Cardiac muscle cell (in vitro differentiated cells and primary cell): ENCODE measurements at places on chromosomes 3 and 15. TPM values are rescaled to one million over a fixed set of nuclear protein-coding genes. Genes with fewer than 3 reads are reported as not detected.

DNA sequence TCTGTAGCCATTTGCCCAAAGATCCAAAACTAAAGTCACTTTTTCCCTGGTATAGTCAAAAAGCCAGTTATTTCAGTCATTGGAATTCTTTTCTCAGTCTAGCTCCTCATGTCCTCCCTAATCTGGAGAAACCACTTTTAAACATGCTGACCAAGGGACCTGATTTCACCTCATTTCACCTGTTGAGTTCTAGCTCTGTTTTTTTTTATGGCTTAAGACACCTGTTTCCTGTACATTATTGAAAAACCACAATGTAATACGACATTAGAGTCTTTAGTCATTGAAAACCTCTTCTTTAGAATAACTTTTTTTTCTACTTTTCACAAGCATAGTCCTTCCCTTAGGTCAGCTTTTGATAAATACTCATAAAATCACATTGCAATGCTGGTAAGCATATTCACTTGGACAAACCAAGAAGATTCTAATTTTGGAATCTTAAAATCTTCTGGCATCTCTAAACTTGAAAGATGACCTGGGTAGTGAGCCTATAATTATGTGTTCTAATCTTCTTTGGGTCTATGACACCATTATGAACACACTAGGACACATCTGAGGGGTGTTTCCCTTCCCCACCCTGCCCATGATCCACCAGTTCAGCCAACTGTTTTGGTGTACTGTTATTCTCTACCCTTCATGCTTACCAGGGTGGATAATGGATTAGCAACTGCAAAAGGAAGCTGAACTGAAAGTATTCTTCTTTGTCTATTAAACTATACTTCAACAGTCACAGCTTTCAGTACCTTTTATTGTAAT lies 103.5 kb upstream of the FXR1 start:
- no peak for DNase-seq

GRCh38 chr15:81966631-81967030 lies 79.2 kb downstream of the MEX3B start:
- DNase-seq: no peak

DNA sequence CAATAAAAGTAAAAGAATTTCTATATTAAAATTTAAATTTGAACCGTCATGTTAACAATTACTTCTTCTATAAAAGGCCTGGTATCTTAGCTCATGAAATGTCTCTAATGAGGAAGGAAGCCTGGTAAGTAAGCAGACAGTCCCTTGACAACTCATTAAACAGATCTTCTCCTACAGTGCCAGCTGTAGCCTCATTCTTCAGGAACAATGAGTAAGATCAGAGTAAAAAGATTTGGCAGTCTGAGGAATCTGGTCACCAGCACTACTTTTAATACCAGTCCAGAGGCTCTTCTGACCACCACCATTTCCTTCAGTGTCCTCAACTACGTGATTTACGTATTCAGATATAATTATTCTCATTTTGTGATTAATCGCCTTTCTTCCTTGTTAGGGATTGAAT lies 955.0 kb upstream of the ALCAM start:
- DNase-seq: no peak

DNA sequence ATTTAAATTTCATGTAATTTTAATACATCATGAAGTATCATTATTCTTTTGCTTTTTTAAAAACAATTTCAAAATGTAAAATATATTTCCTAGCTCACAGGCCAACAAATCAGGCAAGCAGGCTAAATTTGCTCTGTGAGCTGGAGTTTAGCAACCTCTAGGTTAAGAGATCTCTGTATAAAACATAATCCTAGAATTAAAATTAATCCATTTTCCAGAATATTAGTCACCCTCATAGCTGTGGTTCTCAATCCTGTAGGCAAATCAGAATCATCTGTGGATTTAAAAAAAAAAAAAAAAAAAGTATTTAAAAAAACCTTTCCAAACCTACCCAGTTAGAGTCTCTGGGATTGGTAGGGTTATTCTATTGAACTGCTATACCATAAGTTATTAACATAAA lies 209.7 kb downstream of the MINAR1 start:
- no peak for DNase-seq

- peak; percentile 9 for DNase-seq
Measured at GRCh38 chr3:186869253-186870100, 27.0 kb downstream of the ADIPOQ start.

GRCh38 chr15:101455291-101456025 lies 34.0 kb downstream of the PCSK6 start:
- no peak for DNase-seq

DNA sequence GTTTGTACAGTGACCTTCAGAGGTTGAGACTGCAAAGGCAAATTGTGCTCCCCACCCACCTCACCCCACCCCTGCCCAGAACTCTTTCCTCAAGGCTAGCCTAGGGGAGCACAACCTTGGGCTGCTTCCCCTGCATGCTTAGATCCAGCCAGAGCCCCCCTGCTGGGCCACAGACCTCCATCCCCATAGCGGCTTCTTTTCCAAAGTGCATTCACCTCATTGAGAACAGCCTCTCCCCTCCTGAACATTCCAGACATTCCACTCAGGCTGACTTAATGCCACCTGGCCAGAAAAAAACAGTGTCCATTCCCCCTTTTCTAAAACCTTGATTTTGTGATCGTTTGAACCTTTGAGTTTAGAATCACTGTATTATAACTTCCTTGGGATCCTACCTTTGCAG lies 124.4 kb upstream of the TOPAZ1 start:
- DNase-seq: no peak

DNA sequence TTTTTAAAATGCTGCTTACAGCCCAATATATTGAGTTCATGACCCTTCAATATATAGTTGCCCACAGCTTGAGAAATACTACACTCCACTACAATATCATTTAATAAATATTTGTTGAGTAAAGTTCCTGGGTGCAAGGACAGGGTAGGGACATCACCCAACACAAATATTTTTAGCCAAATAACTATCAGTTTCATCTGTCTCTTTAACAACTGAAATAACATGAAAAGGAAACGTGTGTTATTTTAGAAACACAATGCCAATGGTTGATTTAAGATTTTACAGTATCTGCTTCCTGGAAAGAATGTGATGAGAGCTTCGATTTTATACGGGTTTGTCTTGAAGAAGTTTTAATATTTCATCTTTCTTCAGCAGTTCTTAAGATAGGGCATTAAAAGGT lies 67.7 kb upstream of the CDV3 start:
- DNase-seq: no peak

- peak; percentile 84 for DNase-seq
Measured at GRCh38 chr15:32956006-32956405, 238.2 kb downstream of the GREM1 start.

- no peak for DNase-seq
Measured at GRCh38 chr3:61605589-61606175, 44.3 kb downstream of the PTPRG start.

DNA sequence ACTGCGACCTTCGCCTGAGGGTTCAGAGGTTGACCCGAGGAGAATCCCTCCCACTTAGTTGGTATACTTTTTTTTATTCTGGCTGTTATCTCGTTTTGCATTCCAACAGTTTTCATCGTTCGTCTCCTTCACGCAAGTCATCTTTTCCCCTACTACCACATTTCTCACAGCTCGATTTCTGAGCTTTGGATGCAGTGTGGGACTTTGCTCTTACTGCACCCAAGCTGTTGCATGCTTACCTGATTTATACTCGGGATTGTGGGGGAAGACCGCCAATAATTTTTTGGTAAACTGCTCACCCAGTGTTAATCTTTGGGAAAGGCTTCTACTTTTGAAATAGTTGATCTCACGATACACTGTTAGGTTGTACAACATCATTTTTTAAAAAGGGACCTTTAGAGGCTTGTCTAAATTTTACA lies 702 bp downstream of the TBC1D23 start:
- peak; percentile 72 for DNase-seq

The TF gene
- 0.11 and 0.33 TPM in 2 replicates for total RNA-seq
